ENCODE measurements at places on chromosomes 7 and 10.

DNA sequence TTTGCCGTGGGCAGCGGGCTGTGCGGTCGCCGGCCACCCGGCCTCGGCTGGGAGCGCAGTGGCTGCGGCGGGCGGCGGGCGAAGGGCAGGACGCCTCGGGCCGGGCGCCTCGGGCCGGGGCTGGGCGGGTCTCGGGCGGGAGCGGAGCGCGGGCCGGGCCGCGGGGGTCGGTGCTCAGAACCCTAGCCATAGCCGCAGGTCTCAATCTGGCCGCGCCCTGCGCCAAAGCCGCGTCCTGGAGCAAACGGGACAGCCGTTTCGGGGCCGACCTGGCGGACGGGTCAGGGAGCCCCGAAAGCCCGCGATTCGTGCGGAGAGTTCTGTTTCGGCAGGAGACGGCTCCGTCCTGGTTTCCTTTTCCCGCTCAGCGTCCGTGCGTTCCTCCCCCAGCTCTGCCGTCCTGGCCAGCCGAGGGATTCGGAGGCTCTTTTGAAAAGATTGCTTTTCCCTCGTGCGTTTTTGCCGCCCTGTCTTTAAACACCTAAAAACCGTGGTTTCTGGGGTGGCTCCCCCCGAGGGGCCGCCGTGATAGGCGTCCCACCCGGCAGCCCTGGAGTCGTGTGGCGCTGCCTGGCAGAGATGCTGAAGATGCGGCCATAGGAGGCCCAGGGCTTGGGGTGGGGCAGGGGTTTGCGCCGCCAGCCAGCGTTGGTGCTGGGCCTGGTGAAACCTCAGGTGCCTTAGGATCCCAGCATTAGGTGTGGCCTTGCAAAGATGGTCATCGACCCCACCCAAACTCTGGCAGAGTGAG lies 727 bp downstream of the RET start:
- DNase-seq: no peak

GRCh38 chr10:19815731-19816410 lies 361 bp upstream of the PLXDC2 start:
- peak; percentile 61 for DNase-seq

DNA sequence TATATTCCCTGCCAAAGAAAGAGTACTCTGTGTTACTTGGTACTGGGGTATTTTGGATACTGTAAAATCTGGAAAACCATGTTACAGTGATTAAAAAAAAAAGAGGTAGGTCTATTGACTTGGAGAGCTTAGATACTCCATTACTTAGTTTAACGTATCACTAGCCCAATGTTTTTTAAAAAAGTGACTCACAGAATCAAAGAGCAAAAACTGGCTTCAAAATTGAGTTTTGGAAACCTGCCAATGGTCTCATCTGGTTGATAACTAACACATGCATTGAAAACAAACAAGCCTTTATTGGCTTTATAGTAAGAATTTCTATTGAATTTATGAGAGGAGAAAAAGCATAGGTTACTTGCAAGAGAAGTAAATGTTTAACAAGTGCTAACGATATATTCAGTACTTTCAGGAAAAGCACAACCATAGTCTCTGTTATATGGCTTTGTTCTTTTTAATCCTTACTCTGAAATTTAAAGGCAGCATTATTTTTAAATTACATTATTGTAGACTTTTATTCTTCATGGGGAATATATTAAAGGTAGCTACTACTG lies 563.3 kb upstream of the SORCS1 start:
- no peak for DNase-seq

DNA sequence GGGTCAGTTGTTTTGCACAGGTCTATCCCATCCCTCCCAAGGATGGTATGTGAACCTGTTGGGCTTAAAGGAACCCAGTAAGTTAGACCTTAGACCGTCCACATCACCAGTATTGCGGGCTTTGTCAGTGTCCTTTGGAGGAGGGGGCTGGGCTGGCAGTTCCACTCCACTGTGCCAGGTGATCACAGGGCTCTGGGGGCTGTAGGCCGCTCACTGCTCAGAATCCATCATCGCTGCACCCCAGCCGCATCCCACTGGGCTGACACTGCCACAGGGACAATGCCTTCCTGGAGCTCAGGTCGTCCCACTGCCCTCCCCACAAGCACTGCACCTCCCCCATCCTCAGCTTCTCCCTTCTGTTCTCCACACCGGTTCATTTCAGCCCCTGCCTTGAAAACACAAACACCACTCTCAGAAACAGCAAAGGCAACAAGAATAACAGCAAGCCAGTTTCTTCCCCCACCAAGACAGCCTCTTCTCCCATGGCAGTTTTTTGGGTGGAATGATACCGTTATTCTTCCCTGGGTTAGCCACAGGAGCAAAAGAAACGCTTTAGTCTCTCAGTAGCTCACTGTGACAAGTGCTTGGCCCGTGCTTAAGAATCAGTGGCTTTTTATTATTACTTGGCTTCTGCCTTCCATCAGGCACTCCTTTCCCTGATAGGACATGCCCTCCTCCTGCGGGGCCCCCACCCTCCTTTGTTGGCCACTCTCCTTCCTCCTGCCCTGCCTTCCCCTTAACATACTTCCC lies 111.2 kb downstream of the GRK5 start:
- no peak for DNase-seq

DNA sequence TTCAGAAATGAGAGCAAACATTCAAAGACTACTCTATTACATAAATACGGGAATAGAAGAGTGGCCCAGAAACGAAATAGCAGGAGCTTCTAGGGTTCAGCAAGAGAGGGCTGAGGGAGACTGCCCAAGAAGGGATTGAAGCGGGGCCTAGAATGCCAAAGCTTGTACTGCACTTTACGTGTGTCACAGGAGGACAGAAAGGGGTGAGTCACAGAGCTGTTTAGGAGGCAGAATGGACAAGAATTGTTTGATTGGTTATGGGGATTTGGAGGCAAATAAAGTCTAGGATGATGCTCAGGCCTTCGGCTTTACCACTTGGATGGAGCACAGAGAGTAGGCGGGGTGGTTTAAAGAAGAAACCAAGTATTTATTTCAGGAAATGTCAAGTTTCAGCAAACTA lies 11.3 kb upstream of the FXYD4 start:
- DNase-seq: no peak

GRCh38 chr10:71359364-71360046 lies 37.2 kb upstream of the CDH23 start:
- DNase-seq: no peak

DNA sequence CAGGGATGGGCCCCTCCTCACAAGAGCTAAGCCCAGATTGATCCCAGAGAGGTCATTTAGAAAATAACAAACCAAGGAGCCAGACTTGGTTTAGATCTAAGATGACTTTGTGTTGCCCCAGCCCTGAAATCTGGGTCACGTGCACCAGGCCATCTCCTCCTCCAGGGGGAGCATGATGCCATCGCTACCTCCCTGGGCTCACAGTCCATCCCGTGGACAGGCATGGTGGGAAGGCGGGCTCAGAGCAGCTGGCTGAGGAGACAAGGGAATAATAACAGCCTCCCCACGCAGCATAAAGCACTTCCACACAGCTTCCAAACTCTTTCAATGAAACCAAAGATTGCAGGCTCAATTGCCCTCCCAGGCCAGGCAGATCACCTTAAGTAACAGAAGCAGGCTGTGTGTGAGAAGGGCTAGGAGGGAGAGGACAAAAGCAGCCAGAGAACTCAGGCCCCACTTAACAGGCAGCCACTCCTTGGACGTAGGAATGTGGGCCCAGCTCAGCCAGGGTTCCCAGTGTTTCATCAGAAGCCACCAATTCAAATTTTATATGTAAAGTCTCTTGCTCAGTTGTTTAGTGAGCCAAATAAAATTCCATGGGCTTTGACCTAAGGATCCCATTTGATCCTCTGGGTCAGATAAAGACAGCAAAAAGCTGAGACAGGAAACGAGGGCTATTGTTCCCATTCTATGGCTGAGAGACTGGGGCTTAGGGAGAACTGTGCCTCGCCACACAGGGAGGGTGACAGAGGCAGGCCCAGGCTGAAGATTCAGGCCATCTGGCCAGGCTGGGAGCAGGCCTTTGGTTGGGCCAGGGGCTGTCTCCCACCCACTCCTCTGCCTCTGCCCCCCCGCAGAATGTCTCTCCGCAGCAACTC lies 100.2 kb downstream of the COL13A1 start:
- DNase-seq: no peak

- DNase-seq: no peak
Measured at GRCh38 chr10:93995598-93996271, 2.0 kb downstream of the PLCE1 start.

- no peak for DNase-seq
Measured at GRCh38 chr7:95430864-95431263, 4.0 kb downstream of the PON2 start.

GRCh38 chr7:142717453-142717852 lies 31.8 kb upstream of the PRSS1 start:
- DNase-seq: no peak

GRCh38 chr10:660413-660969 lies 29.0 kb downstream of the DIP2C start:
- DNase-seq: no peak

GRCh38 chr10:1553951-1554350 lies 183.4 kb downstream of the ADARB2 start:
- no peak for DNase-seq
